ENCODE measurements at places on chromosomes 7 and 10.

DNA sequence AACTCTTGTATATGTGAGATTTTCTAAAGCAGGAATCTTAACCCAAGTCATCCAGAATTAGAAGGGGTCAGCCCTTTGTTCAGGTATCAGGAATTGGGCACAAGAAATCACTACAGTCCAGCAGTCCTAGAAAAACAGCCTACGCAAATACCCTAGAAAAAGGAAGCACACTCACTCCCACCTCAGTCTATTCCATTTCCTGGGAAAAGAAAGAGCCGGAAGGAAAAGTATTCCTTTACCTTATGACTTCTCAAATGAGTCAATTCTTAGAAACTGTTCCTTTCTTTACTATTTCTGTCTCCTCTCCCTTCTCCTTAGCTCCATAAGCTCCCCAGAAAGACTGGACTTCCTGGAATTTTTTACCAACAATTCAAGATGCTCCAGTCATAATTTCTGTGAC, 62.7 kb downstream of the DNAJC12 start:
- DNase-seq: no peak

DNA sequence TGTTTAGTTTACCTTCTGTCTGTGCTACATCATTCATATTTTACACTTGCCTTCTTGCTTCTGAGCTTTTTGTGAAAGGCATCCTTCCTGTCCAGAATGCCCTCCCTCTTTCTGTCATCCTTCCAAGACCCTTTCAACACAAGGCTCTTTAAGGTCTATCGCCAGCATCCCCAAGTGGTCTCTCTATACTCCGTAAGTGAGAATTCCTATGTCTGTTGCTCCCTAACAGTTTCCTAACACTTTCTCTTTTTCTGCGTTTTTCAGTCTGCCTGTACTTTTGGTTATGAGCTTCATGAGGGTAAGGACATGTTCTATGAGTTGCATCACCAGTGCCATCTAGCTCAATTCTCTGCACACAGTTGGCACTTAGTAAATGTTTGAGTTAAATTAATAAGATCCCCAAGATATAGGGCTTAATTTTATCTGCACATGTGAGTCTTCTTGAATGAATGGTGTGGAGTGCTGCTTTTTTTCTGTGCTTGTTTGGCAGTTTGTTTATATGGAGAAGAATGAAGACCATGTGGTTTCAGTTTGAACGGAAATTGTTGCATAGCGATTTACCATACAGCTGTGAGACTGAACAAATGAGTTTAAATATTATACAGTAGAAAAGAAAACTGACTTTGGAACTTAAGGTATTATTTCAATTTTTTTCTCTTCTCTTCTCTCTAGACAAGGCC, 29.4 kb downstream of the RABGEF1 start:
- DNase-seq: no peak

- peak; percentile 79 for DNase-seq
Measured at GRCh38 chr7:100483090-100483721, 521 bp upstream of the NYAP1 start.

- no peak for DNase-seq
Measured at GRCh38 chr10:103877861-103878260, 22.5 kb upstream of the SH3PXD2A start.

GRCh38 chr7:88922944-88923343, 127.4 kb upstream of the TEX47 start:
- DNase-seq: no peak

DNA sequence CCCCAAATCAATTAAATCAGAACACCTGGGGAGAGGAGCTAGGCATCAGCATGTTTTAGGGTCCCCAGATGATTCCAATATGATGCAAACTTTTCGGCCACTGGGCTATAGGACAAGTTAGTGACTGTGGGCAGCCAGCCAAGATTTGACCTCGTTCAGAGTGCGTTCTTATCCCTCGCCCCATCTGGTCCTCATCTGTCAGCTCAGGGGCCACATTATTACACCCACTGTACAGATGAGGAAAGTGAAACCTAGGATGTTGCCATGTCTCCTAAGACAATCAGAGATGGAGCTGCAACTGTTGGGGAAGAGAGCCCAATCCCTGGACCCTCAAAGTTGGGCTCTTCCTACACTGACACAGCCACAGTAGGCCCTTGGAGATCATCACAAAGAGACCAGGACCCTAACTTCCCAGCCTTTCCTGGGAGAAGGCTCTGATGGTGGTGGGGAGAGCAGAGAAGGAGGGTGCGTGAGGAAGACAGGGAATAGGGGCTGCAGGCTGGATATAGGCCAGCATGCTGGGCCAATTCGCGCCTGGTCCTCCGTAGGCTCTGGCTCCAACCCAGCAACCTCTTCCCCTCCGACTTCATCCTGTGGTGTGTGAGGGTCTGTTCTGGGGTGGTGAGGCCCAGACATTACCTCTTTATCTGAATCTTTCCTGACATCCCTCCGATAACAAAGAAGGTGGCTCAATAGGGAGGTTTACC, 109.4 kb upstream of the ZMIZ1 start:
- DNase-seq: no peak

GRCh38 chr10:86992456-86992855, 24.2 kb downstream of the ADIRF start:
- DNase-seq: no peak

- peak; percentile 62 for DNase-seq
Measured at GRCh38 chr10:15427843-15428414, 56.8 kb upstream of the FAM171A1 start.

GRCh38 chr7:34354011-34354410, 304.0 kb upstream of the NPSR1 start:
- DNase-seq: no peak

Data from hematopoietic multipotent progenitor cell treated with erythropoietin and hydrocortisone succinate and interleukin-3 and kit ligand, for 15 days (in vitro differentiated cells).